ENCODE measurements at places on chromosomes 2 and 18. TPM values are rescaled to one million over a fixed set of nuclear protein-coding genes. Genes with fewer than 3 reads are reported as not detected.

Gene LIPG
- total RNA-seq: not detected

Gene SERPINB13
- total RNA-seq: not detected

Gene ABCB11
- total RNA-seq: not detected

Gene ABHD3
- 49.2 TPM for total RNA-seq

Gene COL4A4
- total RNA-seq: 0.35 TPM

Gene EMILIN1
- total RNA-seq: 0.78 TPM

Gene MRPL44
- total RNA-seq: 32.5 TPM

Gene GCG
- not detected for total RNA-seq

Gene MYOM1
- total RNA-seq: 2.4 TPM

Gene NGEF
- 0.48 TPM for total RNA-seq

Gene PPM1B
- 60.9 TPM for total RNA-seq

Gene SLC66A3
- total RNA-seq: 22.9 TPM

Gene GKN1
- not detected for total RNA-seq

Gene SERPINB10
- total RNA-seq: not detected

Gene FOXI3
- total RNA-seq: not detected

Gene RIT2
- total RNA-seq: not detected

Gene ATP6V1B1
- total RNA-seq: not detected

Gene TUBA3E
- total RNA-seq: not detected

Gene HJURP
- 126 TPM for total RNA-seq
